Psoas muscle (tissue), 8 donors: ENCODE measurements at places on chromosomes 3 and 15. TPM values are rescaled to one million over a fixed set of nuclear protein-coding genes. Genes with fewer than 3 reads are reported as not detected.
A peak's percentile ranks its signal among the peaks of the same experiment; 100 is the strongest.

TGM4 gene
- polyA plus RNA-seq = not detected

ADAMTS9 gene
- polyA plus RNA-seq = 6.7 TPM

PRRT3 gene
- 0.65 TPM for polyA plus RNA-seq

ABHD5 gene
- polyA plus RNA-seq = 69.4 TPM

DNA sequence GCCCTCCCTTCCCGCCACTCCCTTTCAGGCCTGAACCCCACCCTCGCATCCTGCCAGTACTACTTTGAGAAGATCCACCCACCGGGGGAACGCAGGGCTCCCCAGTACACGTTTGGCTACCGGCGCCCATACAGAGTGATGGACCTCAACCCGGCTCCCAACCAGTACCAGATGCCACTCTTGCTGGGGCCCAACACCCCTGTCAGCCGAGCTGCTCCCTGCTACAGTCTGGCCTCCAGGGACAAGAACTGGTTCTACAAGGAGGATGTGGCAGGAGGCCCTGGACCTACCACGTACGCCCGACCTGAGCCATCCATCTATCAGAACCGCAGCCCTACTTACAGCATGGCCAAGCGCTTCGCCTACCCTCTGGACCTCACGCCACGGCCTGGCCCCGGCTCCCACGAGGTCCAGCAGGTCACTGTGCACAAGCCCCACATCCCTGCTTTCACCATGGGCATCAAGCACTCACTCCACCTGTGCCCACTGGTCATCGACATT is 14.4 kb upstream of the CSPG4 start:
- no peak for DNase-seq

DNA sequence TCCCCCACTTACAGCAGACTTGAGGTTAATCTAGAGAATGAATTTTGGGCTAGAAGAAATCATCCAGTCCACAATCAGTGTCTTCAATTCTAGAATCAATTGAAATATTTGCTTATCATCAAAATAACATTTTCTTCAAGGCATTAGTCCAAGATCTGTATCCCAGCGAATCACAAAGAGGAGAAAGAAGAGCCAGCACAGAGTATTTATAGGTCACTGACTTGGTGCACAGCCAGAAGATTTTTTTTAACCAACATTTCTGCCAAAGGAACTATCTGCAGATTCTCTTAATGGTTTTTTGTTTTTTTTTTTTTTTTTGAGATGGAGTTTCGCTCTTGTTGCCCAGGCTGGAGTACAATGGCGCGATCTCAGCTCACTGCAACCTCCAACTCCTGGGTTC is 178.2 kb downstream of the TNIK start:
- DNase-seq = no peak

- no peak for DNase-seq
Observed at GRCh38 chr3:43998836-43999727, 242.6 kb upstream of the TOPAZ1 start.

GRCh38 chr3:195078891-195079440 is 192.0 kb downstream of the XXYLT1 start:
- DNase-seq = peak; percentile 29

DNA sequence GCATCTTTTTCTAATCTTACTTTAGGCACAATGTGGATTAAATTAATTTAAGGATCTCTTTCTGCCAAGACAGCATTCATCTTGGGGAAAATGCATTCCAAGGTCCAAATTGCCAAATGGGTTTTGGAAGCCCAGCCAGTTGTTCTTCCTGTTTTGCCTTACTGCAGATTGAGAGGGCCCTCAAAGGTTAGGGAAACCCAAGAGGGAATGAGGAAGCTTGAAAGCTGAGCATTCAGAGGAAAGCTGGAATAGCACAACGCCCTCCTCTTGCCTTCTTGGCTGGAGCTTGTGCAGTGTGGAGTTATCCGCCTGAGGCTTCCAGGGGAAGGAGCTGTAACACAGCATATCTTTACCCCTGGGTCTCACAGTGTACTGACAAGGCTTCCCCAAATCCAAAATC is 18.2 kb upstream of the SACM1L start:
- DNase-seq = no peak

DNA sequence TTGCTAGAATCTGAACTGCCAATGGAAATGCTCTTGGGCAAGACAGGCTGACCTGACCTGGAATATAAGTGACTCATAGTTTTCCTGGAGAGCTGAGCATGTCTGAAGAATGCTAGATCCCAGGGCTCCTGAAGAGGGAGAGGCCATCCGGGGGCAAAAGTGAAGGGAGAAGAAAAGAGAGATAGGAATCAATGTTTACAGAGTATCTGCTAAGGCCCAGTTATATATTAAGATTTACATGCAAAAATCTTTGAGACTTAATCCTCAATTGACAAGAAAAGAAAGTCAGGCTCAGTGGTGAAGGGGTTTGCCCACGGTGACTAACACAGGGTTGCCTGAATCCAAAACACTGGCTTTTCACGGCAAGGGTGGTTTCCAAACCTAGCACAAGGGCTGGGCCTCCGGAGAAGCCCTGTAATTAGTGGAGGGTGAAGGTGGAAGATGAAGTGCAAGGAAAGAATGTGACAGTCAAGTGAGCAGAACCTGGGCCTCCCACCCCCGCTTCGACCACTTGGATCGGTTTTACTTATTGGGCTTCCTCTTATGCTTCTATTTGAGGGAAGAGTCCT is 91.7 kb upstream of the FGF12 start:
- DNase-seq = no peak

DNA sequence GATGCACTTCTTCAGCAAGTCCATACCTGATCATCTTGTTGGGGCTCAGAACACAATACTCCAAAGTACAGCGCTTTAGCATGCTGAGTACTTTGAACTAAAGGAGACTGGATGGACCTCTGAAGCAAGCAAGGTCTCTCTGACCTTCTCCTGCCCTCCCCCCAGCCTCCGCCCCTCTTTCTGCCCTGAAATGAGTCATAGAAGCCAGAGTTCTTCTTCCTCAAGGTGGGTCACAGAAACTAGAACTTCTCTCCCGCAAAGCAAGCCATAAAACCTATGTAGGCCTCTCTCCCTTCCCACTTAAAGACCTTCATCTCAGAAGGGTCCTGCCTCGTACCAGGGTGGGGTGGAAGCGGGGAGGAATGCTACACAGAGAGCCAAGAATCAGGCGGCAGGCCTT is 230.5 kb upstream of the PROK2 start:
- DNase-seq = no peak

GRCh38 chr3:105157067-105157765 is 209.5 kb upstream of the ALCAM start:
- DNase-seq = no peak

DNA sequence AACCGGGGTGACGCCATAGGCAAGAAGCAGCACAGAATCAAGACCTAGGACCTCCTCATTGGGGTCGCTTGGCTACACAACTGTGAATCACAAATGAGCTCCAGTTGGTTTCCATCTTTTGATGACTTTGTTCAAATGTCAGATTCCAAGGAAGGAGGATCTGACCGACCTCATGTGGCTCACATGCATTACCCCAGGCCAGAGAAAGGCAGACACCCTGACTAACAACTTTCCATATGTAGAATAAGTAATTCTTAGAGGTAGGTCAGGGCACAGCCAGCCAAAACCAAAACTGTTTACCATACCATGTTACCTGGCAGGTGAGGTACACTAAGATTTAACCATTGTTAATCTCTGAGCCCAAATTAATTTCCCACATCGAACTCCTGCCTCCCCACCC is 96.5 kb downstream of the CCNL1 start:
- no peak for DNase-seq
